Dorsolateral prefrontal cortex (tissue), 122 donors: ENCODE measurements at places on chromosomes 5 and 9.

DNA sequence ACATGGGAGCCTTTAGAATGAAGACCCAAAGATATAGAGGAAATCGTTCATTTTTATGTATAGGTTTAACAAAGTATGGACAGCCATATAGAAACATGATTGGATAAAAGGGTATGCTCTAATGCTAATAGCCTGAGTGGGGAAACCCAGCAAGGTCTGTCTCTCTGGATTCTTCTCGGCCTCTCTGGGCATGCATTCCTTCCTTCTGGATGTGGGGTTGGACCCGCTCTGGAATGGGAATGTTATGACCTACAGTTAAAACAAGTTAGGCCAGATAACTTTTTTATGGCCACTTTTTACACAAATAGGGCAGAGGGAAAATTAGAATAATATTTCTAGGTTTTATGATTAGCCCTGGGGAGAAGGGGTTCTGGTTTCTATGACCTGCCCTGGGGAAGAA lies 103.2 kb downstream of the ARSB start:
- no peak for DNase-seq

DNA sequence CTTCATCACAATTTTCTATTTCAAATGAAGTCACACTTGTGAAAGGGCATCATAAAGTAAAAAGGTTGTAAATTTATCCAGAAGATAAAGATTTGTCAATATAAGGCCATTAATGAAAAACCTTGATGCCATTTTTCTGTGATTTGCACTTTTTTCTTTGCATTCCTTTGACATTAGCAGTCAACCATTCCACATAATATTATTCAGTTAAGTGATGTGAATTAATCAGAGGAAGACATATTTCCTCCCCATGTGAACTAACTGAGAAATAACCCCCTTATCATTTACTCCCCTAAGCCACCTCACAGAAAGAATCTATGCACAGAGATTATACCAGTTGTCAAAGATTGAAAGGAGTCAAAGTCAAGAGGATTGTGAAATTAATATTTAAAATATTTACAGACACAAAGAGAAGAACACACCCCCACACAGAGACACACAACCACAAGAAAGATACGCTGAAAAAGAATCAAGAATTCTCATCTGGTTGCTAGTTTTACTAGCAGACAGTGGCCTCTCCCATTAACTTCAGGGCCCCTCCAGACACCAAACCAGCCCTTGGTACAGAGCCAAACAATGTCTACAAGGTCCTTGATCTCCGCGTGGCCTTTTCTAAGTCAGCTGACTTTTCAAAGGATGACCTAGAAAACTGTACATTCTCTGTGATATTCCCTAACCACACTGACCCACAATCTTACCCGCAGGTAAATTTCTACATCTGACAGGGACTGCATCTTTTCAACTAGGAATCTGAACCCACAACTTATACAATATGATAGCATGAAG lies 29.5 kb downstream of the GNAQ start:
- DNase-seq = no peak

DNA sequence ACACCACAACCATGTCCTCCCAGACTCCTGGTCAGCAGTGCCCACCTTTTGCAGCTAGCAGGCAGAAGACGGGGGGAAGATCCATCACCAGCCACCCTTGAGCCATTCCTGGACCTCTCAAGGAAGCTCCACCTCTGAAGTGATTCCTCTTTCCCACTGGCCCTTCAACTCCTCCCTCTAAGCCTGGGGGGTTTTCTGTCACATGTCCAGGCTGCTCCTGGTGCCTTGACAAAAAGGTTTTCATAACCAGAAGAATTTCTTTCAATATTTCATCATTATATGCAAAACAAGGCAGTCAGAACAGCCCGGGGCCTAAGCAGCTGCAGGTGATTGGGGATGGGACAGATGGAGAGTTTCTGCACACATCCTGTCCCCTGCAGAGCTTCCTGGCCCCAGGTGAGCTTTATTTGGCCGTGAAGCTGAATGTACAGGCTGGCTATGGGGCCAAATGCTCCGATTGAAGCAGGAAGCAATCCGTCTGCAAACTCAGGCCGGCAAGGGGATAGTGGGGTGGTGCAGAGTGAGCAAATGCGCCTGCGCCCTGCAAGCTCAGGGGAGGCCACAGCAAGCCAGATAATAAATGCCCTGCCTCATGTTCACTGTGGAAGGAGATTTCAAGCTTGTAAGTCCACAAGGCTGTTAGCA lies 173.5 kb downstream of the C5orf15 start:
- DNase-seq = no peak

DNA sequence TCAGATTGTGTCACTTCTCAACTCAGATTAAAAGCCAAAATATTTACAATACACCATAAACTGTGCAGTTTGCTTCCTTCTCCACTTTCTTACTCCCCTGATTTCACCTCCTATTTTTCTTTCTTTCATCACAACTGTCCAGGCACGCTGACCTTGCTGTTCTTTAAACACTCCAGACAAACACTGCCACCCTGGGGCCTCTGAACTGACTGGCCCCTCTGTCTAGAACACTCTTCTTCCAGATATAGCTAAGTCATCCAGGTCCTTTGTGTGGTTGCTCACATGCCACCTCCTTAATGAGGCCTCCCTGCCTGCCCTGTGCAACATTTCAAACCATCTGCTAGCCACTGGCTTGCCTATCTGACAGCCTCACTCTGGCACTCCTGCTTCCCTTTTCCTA lies 46.6 kb downstream of the ATG10 start:
- DNase-seq = peak; percentile 33

DNA sequence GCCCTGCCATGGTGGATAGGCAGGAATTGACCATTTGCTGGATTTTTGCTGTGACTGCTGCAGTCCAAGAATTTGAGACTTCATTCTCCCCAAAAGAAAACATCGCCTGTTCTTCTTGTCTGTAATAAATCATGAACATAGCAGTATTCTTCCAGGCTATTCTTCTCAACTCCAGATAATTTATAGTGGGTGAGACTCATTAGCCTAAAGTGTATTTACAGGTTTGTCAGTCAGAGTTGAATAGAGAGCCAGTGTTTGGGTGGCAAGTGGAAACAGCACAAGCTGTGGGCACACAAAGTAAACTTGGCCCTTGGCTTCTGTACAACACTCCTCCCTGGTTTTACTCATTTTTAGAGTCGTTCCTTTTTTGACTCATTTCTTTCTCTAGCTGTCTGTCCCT lies 128.2 kb upstream of the VCAN start:
- no peak for DNase-seq

GRCh38 chr5:136212252-136212721 lies 19.3 kb upstream of the SMIM32 start:
- DNase-seq = peak; percentile 56

- DNase-seq = no peak
Observed at GRCh38 chr5:40474250-40474649, 205.5 kb upstream of the PTGER4 start.
